ENCODE measurements at places on chromosomes 2 and 18. TPM values are rescaled to one million over a fixed set of nuclear protein-coding genes. Genes with fewer than 3 reads are reported as not detected.

POLR1B gene
- 15.1 TPM for total RNA-seq

- no peaks in the 10 kb centered on the region for H3K27me3 ChIP-seq
- H3K4me1 ChIP-seq = no peaks in the 10 kb centered on the region
- H3K4me3 ChIP-seq = no peak overlapping the region
- no peak overlapping the region for H3K27ac ChIP-seq
- H3K36me3 ChIP-seq = no peaks in the 10 kb centered on the region
- no peak for DNase-seq
These were observed 291.7 kb upstream of the KYNU start for GRCh38 chr2:142585785-142586184.

DNA sequence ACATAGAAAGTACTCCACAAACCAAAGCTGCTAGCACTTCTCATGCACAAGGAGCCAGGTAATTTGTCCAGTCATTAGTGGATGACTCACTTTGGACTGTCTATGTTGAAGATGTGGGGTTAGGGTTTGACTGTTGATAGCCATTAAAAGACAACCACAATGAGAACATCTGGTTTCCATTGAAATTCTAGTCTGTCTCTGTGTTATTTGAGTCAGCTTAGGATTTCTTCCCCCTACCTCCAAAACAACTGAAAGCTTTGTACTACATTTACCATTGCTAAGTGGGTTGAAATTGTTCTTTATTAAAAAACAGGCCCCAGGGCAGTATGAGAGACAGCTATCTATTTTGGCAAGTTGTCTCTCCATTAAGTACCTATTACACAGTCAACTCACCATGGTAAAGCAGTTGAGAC, 50.2 kb upstream of the ANKRD44 start:
- peak; percentile 42 for DNase-seq
- no peaks in the 10 kb centered on the region for H3K36me3 ChIP-seq
- no peaks in the 10 kb centered on the region for H3K27me3 ChIP-seq

- H3K4me1 ChIP-seq = peaks cover 35% of the 10 kb centered on the region
- no peak for DNase-seq
- H3K36me3 ChIP-seq = no peaks in the 10 kb centered on the region
- H3K4me3 ChIP-seq = no peak overlapping the region
These were observed 43.7 kb upstream of the DARS1 start for GRCh38 chr2:136029149-136029548.

- no peaks in the 10 kb centered on the region for H3K36me3 ChIP-seq
- no peak for DNase-seq
- H3K27me3 ChIP-seq = no peaks in the 10 kb centered on the region
- H3K4me3 ChIP-seq = no peak overlapping the region
- H3K27ac ChIP-seq = no peak overlapping the region
- H3K4me1 ChIP-seq = peaks cover 27% of the 10 kb centered on the region
These were observed 14.0 kb upstream of the HNMT start for GRCh38 chr2:137950238-137950637.

ICOS gene
- not detected for total RNA-seq

ACMSD gene
- total RNA-seq = not detected

GRCh38 chr2:6977113-6977741, 60.0 kb downstream of the RNF144A start:
- no peak overlapping the region for H3K27ac ChIP-seq
- H3K4me1 ChIP-seq = no peaks in the 10 kb centered on the region
- no peaks in the 10 kb centered on the region for H3K27me3 ChIP-seq

GRCh38 chr2:128386066-128386465, 67.4 kb upstream of the HS6ST1 start:
- H3K27me3 ChIP-seq = no peaks in the 10 kb centered on the region
- DNase-seq = no peak
- peaks cover 8% of the 10 kb centered on the region for H3K4me1 ChIP-seq
- 0 out of 2 replicates have a peak, but pooled peaks cover 2% of the 10 kb centered on the region for H3K36me3 ChIP-seq
- H3K4me3 ChIP-seq = no peak overlapping the region

DNA sequence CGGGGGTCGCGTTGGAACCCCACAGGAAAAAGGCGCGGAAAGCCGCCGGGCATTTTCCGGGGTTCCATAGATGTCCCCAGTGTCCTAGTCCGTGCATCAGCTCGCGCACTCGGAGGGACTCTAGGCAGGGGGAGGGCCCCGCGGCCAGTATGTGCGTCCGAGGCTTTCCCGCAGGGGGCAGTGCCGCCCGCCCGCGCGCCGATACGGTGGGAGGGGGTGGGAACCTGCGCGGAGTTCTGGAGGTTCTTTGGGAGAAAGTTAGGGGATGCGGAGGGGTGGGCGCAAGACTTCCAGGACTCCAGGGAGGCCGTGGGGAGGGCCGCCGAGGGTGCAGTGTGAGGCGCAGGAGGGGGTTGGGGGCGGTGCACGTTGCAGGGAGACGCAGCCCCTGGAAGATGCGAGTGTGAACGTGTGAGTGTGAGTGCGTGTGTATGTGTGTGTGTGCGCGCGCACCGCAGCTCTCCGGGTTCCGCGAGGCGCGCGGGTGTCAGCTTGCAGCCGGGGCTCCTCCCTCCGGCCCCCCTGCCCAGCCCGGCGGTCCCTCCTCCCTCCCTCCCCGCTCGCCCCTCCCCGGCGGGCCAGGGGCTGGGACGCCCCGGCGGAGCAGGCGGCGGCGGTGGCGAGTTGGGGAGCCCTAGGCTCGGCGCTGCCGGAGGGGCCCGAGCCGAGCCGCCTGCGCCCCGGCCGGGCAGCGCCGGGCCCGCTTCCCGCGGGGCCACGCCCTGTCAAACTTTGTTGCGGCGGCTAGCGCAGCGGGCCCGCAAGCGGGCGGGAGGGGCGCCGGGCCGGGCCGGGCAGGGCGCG, at the start of gene TCF7L1:
Gene TCF7L1, plus strand, starts transcription at position 559 of the 804 bp plus-strand sequence. CDS start 293 bp downstream, outside the sequence.
- H3K36me3 ChIP-seq = no peaks in the 10 kb centered on the region
- DNase-seq = peak; percentile 82
- H3K4me3 ChIP-seq = peak within 1 kb of the TSS; percentile 73
- no peak within 1 kb of the TSS for H3K27ac ChIP-seq
- peaks cover 14% of the 10 kb centered on the region for H3K4me1 ChIP-seq
- no peaks in the 10 kb centered on the region for H3K27me3 ChIP-seq

DNA sequence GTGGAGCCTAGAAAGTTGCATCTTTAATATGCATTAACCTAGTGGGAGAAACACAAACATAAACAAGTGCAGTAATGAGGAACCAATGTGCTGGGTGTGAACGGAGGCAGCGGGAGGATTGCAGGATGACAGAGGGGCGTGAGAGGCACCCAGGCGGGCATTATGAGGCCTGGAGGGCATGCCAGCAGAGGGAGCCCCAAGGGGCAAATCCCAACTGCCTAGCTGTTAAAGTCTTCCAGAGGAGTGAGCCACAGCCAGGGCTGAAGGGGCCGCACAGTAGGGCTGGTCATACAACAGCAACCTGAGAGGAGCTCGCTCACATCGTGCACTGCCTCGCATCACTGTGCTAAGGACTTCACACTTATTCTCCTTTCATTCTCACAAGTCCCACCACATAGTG, 13.3 kb upstream of the PRELID3A start:
- H3K36me3 ChIP-seq = no peaks in the 10 kb centered on the region
- DNase-seq = no peak
- no peak overlapping the region for H3K4me3 ChIP-seq
- no peak overlapping the region for H3K27ac ChIP-seq

DNA sequence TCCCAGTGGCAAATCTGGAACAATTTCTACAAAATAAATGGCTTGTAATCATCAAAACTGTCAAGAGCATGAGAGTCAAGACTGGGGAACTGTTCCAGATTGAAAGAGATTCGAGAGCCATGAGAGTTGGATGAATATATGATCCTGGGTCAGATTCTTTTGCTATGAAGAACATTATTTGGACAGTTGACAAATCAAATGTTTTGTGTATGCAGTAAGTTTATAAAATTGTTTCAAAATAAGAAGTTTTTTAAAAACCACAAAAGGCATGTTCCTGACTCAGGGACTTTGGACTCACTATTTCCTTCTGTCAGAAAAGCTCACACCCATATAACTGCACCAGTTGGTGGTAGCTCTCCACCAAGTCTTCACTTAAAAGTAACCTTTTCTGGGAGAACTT, 38.5 kb downstream of the ROCK2 start:
- H3K4me1 ChIP-seq = peaks cover 6% of the 10 kb centered on the region
- no peak overlapping the region for H3K27ac ChIP-seq
- H3K4me3 ChIP-seq = no peak overlapping the region
- no peaks in the 10 kb centered on the region for H3K36me3 ChIP-seq

DNA sequence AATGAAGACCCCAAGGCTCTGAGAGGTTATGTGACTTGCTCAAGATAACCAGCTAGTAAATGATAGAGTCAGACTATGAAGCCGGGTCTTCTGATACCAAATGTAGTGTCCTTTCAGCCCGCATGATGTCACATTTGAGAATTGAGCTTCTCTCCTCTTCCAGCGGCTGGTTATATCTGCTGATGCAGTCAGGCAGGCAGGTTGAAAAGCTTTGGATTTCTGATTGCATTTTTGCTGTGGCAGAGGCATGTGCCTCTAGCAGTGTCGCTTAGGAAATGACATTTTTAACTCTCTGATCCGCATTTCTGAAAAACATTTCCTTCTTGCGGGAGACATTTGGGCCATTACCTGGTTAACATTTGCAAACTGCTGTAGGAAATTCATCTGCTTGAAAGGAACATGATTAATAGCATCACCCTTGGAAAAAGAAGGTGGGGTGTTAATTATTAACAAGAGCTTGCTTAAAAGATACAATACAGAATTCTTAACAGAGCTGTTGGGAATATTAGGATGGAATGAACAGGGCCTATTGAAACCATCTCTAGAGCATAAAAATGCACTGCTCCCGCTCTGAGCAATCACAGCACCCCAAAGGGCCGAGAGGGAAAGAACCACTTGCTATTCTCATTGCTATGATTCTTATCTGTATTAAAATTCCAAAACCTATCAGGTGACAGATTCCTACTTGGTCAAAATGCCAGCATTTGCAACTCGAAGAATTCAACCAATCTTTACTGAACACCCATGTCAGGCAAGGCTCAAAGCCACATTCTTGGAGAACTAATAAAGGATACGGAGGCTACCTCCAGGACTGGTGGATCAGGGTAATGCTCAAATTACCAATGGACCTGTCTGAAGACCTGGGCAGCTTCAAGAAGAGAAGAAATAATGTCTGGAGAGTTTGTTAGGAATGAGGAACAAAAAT, 25.9 kb downstream of the MRO start:
- no peak overlapping the region for H3K27ac ChIP-seq
- no peaks in the 10 kb centered on the region for H3K36me3 ChIP-seq
- H3K4me3 ChIP-seq = no peak overlapping the region
- no peak for DNase-seq
- no peaks in the 10 kb centered on the region for H3K27me3 ChIP-seq
- no peaks in the 10 kb centered on the region for H3K4me1 ChIP-seq

ATG16L1 gene
- total RNA-seq = 54.3 TPM

DNA sequence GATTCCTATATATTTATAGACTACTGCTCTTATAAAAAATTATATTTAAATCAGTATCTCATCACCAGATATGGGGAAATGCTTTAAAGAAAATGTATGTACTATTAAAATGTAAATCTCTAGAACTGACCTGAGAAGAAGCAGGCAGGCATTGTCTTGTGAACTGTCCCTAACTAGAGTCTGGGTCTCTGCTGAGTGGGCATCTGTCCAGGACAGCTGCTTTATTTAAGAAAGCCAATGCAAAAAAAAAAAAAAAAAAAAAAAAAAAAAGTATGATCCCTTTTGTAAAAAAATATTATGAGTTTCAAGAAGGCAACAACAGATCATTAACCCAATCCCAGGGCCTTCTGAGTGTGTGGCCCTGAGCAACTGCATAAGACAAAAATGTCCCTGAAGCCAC, 66.0 kb downstream of the PAX3 start:
- H3K27me3 ChIP-seq = peaks cover 15% of the 10 kb centered on the region
- H3K36me3 ChIP-seq = no peaks in the 10 kb centered on the region
- no peaks in the 10 kb centered on the region for H3K4me1 ChIP-seq
- no peak overlapping the region for H3K4me3 ChIP-seq
- H3K27ac ChIP-seq = no peak overlapping the region

SCYGR4 gene
- total RNA-seq = not detected

GRCh38 chr2:128362889-128363228, 44.2 kb upstream of the HS6ST1 start:
- peak; percentile 98 for DNase-seq
- no peaks in the 10 kb centered on the region for H3K36me3 ChIP-seq
- peak overlapping the region; percentile 93 for H3K27ac ChIP-seq
- H3K27me3 ChIP-seq = no peaks in the 10 kb centered on the region
- H3K4me1 ChIP-seq = peaks cover 56% of the 10 kb centered on the region

IL36B gene
- total RNA-seq = not detected

GRCh38 chr2:180892091-180892490, 88.3 kb upstream of the UBE2E3 start:
- no peaks in the 10 kb centered on the region for H3K27me3 ChIP-seq
- no peaks in the 10 kb centered on the region for H3K4me1 ChIP-seq
- no peak overlapping the region for H3K27ac ChIP-seq
- no peak for DNase-seq

DNA sequence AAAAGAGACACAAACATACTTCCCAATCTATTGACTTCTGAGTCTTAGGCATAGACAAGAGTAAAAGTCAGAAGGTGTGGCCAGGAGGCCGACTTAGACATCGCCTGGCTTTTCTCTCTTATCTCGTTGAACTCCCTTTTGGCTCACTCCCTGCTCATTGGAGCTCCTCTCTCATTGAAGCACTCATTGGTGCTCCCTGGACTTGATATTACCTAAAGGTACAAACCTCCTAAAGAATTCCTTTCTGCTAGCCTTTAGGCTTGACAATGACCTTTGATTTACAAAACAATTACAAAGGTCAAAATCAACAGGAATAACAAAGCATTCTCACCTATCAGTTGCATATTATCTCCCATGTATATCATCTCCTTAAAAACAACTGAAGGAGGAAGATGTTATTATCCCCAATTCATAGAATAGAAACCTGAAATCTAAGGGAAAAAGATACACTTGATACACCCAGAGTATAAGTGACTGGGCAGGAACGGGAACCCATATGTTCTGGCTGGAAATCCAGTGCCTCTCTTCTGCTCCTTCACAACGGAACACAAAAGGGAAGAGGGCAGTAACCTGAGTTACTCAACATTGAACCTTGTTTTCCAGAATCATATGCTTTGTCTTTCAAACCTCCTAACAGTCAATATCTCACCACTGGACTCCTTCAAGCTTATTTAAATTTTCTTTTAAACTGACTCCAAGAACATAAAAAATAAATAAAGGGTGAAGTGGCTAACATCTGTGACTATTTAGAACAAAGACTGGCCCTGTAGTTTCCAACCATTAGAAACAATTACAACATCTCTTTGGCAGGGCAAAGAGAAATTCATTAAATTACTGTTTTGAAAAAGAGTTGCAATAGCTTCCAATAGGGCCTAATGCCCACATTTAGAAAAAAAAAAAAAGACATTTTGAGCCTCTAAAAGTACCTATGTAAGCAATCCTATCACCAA, 1247.9 kb downstream of the LRP1B start:
- no peak overlapping the region for H3K4me3 ChIP-seq
- H3K4me1 ChIP-seq = peaks cover 32% of the 10 kb centered on the region
- no peaks in the 10 kb centered on the region for H3K27me3 ChIP-seq
- peak overlapping the region; percentile 37 for H3K27ac ChIP-seq
- no peaks in the 10 kb centered on the region for H3K36me3 ChIP-seq

GRCh38 chr2:168220965-168221819, 26.2 kb downstream of the STK39 start:
- H3K27ac ChIP-seq = no peak overlapping the region
- peaks cover 29% of the 10 kb centered on the region for H3K4me1 ChIP-seq
- DNase-seq = no peak
- no peak overlapping the region for H3K4me3 ChIP-seq

- no peak overlapping the region for H3K27ac ChIP-seq
- no peaks in the 10 kb centered on the region for H3K4me1 ChIP-seq
- H3K27me3 ChIP-seq = no peaks in the 10 kb centered on the region
- DNase-seq = no peak
- H3K36me3 ChIP-seq = no peaks in the 10 kb centered on the region
These were observed 318.6 kb downstream of the AKAIN1 start for GRCh38 chr18:4878480-4878879.

FOXD4L1 gene
- total RNA-seq = not detected

GRCh38 chr2:172704072-172704936, 31.3 kb upstream of the RAPGEF4 start:
- H3K4me1 ChIP-seq = peaks cover 12% of the 10 kb centered on the region
- H3K4me3 ChIP-seq = no peak overlapping the region
- H3K27ac ChIP-seq = no peak overlapping the region
- H3K27me3 ChIP-seq = no peaks in the 10 kb centered on the region
- no peak for DNase-seq

All from SJSA1 (cell line).